Peyer's patch (tissue), 4 donors: ENCODE measurements at places on chromosomes 5 and 9. TPM values are rescaled to one million over a fixed set of nuclear protein-coding genes. Genes with fewer than 3 reads are reported as not detected.

Gene PROB1
- 0.83 TPM for total RNA-seq

GRCh38 chr5:178551059-178551458, 39.1 kb downstream of the COL23A1 start:
- DNase-seq = no peak
- H3K36me3 ChIP-seq = no peaks in the 10 kb centered on the region
- H3K27me3 ChIP-seq = no peaks in the 10 kb centered on the region
- no peak overlapping the region for H3K4me3 ChIP-seq
- H3K27ac ChIP-seq = no peak overlapping the region

GRCh38 chr9:36345103-36345846, 54.8 kb downstream of the RNF38 start:
- no peaks in the 10 kb centered on the region for H3K4me1 ChIP-seq
- H3K4me3 ChIP-seq = no peak overlapping the region
- DNase-seq = no peak

- no peak overlapping the region for H3K27ac ChIP-seq
- no peak for DNase-seq
- no peaks in the 10 kb centered on the region for H3K36me3 ChIP-seq
- no peak overlapping the region for H3K4me3 ChIP-seq
- no peaks in the 10 kb centered on the region for H3K27me3 ChIP-seq
Observed at GRCh38 chr9:108003526-108003925, 514.0 kb upstream of the KLF4 start.

GRCh38 chr9:84411683-84412267, 71.2 kb upstream of the SLC28A3 start:
- no peaks in the 10 kb centered on the region for H3K36me3 ChIP-seq
- H3K4me1 ChIP-seq = no peaks in the 10 kb centered on the region
